B cell (primary cell): ENCODE measurements at places on chromosomes 6 and 20. TPM values are rescaled to one million over a fixed set of nuclear protein-coding genes. Genes with fewer than 3 reads are reported as not detected.
A peak's percentile ranks its signal among the peaks of the same experiment; 100 is the strongest.

The STK35 gene
- total RNA-seq: 23.9 and 26.2 TPM in 2 replicates

DNA sequence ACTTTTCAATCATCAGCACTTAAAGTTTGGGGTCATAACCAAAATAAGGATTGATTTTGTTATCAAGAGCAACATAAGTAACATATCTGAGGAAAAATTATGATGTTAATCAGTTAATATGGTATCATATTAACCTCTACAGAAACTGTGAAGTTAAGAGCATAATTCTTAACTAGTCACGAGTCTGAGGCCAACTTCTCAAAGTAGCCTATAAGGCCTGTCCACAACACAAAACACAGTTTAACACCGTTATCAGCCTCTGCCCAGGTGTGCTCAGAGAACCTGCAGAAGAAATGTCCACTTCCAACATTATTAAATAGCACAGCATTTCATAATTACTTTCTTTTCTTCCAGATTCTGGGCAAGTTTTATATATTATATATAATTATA, 1.1 kb downstream of the STX7 start:
- H3K27me3 ChIP-seq: no peaks in the 10 kb centered on the region
- H3K27ac ChIP-seq: peak overlapping the region; percentile 19
- DNase-seq: no peak
- peaks cover 29% of the 10 kb centered on the region for H3K36me3 ChIP-seq

The SPEF1 gene
- total RNA-seq: not detected in 2 replicates

DNA sequence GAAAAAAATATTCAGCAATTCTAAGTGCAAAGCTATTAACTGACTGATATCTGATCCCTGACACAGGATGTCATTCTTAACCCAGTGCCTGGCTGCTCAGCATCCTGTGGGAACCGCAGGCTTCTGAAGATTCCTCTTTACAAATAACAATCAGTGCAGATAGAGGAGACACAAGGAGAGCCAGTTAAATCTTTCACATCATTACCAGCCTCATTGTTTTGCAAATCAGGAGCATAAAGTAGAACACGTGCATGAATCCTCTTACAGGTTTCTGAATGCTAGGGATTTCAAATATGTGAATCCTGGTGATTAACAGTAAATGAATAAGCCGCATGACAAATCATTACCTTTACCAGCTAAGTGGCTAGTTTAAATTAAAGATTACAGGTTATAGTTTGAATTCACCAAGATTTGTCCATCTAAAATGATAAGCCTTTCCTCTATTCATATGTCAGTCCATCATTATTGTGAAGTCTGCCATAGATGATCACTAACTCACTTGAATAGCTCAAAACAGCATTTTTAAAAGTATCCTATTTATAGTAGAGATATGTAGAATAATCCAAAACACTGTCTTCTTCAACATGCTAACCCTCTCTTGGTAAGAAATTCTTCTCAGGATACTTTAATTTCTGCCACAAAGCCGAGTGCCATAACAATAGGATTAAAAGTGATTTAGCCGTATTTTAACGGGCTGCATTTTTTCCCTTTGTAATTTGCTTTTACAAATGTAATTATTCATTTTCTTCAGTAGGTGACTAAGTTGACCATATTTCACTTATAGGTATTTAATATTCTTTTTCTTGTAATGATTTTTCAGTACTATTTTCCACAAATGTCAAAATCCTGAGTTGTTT, 367.3 kb upstream of the EPHA7 start:
- H3K4me1 ChIP-seq: no peaks in the 10 kb centered on the region
- no peak overlapping the region for H3K4me3 ChIP-seq
- H3K27me3 ChIP-seq: no peaks in the 10 kb centered on the region
- H3K27ac ChIP-seq: no peak overlapping the region
- no peaks in the 10 kb centered on the region for H3K36me3 ChIP-seq

DNA sequence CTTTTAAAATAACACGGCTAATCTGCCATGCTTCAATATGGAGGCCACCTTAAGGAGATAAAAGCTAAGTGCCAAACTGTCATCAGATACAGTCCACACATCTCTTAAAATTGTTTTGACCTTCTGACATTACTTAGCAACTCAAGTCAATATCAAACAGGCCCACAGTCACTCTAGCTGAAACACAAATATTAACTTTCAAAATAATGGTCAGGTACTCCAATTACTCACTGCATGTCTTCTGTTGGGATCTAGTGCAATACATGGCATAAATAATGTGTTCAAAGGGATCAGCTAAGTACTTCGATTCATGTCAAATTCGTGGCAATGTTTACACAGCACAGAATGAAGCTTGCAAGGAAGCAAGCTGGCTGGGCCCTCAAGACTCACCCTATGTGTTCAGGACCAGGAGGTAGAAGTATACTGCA, 133.9 kb upstream of the BEND6 start:
- H3K36me3 ChIP-seq: no peaks in the 10 kb centered on the region
- no peaks in the 10 kb centered on the region for H3K4me1 ChIP-seq
- H3K4me3 ChIP-seq: no peak overlapping the region
- no peak overlapping the region for H3K27ac ChIP-seq
- no peaks in the 10 kb centered on the region for H3K27me3 ChIP-seq

The MCCD1 gene
- total RNA-seq: not detected in 2 replicates

DNA sequence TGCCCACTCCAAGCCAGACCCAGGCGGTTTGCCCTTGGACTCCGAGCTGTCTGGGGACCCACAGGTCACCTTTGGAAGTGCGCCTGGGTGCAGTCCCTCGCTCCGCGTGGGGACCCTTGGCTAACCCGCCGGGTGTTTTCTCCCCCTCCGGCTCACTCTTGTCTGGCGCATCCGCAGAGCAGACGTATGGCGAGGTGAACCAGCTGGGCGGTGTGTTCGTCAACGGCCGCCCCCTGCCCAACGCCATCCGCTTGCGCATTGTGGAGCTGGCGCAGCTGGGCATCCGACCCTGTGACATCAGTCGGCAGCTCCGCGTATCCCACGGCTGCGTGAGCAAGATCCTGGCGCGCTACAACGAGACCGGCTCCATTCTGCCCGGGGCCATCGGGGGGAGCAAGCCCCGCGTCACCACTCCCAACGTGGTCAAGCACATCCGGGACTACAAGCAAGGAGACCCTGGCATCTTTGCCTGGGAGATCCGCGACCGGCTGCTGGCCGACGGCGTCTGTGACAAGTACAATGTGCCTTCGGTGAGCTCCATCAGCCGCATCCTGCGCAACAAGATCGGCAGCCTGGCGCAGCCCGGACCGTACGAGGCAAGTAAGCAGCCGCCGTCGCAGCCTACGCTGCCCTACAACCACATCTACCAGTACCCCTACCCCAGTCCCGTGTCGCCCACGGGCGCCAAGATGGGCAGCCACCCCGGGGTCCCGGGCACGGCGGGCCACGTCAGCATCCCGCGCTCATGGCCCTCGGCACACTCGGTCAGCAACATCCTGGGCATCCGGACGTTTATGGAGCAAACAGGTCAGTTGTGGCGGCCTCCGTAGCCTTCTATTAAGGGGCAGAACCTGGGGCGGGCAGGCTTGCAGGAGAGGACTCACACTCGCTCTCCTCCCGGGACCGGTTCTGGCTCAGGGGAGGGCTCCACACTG, 1.1 kb downstream of the PAX1 start:
- H3K4me3 ChIP-seq: no peak overlapping the region
- H3K27ac ChIP-seq: no peak overlapping the region
- H3K36me3 ChIP-seq: no peaks in the 10 kb centered on the region
- no peak for DNase-seq

The GINS1 gene
- 2.0 and 3.6 TPM in 2 replicates for total RNA-seq

DNA sequence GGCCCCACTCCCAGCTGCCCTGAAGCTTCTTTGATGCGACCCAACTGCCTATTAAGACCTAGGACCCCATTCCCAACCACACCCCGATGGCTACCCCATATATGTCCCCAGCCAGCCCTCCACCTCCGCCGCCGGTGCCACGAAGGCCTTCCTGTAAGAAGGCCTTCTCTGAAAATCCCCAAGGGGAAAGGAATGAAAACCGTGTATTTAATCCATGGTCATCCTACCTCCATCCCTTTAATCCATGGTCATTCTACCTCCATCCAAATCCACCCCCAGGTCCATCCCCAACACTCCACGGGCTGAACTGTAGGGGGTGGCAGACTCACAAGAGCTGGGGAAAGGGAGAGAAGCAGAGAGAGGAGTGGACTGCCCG, 545 bp upstream of the VSX1 start:
- H3K27ac ChIP-seq: no peak overlapping the region
- no peak overlapping the region for H3K4me3 ChIP-seq
- no peaks in the 10 kb centered on the region for H3K27me3 ChIP-seq
- H3K36me3 ChIP-seq: no peaks in the 10 kb centered on the region
- H3K4me1 ChIP-seq: peaks cover 5% of the 10 kb centered on the region

The OPN5 gene
- total RNA-seq: not detected in 2 replicates

The TGM3 gene
- total RNA-seq: not detected in 2 replicates

DNA sequence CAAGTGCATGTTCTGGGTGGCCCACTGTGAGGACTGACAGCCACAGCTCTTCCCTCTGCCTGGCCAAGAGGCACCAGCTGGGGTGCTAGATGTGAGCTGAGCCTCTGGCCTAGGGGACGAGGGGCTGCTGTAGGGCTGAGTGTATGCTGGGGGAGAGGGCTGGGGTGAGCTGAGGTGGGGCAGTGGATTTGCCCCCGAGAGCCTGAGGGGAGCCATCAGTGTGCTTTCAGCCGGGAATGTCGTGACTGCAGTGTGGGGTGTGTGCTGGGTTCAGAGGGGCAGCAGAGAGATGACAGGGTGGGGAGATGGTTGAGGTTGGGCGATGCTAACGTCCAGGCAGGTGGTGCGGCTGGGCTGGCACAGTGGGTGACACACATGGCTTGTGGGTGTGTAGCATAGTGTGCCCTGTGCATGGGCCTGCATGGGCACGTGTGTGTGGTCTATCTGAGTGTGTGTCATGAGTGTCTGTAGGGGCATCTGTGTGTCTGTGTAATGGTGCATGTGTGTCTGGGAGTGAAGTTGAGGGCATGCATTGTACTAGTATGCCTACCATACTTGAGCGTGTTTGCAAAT, 46.0 kb upstream of the BLCAP start:
- DNase-seq: no peak
- no peak overlapping the region for H3K4me3 ChIP-seq
- no peak overlapping the region for H3K27ac ChIP-seq
- peaks cover 9% of the 10 kb centered on the region for H3K27me3 ChIP-seq

- H3K36me3 ChIP-seq: no peaks in the 10 kb centered on the region
- H3K4me1 ChIP-seq: no peaks in the 10 kb centered on the region
- H3K27ac ChIP-seq: no peak overlapping the region
- DNase-seq: no peak
- no peak overlapping the region for H3K4me3 ChIP-seq
Measured at GRCh38 chr6:114452785-114453401, 110.1 kb upstream of the HS3ST5 start.

- DNase-seq: no peak
- H3K36me3 ChIP-seq: peaks cover 77% of the 10 kb centered on the region
- H3K27ac ChIP-seq: no peak overlapping the region
- no peak overlapping the region for H3K4me3 ChIP-seq
- H3K4me1 ChIP-seq: no peaks in the 10 kb centered on the region
Measured at GRCh38 chr6:28910901-28911690, 12.7 kb downstream of the TRIM27 start.

The UBR2 gene
- total RNA-seq: 56.2 and 61.5 TPM in 2 replicates

DNA sequence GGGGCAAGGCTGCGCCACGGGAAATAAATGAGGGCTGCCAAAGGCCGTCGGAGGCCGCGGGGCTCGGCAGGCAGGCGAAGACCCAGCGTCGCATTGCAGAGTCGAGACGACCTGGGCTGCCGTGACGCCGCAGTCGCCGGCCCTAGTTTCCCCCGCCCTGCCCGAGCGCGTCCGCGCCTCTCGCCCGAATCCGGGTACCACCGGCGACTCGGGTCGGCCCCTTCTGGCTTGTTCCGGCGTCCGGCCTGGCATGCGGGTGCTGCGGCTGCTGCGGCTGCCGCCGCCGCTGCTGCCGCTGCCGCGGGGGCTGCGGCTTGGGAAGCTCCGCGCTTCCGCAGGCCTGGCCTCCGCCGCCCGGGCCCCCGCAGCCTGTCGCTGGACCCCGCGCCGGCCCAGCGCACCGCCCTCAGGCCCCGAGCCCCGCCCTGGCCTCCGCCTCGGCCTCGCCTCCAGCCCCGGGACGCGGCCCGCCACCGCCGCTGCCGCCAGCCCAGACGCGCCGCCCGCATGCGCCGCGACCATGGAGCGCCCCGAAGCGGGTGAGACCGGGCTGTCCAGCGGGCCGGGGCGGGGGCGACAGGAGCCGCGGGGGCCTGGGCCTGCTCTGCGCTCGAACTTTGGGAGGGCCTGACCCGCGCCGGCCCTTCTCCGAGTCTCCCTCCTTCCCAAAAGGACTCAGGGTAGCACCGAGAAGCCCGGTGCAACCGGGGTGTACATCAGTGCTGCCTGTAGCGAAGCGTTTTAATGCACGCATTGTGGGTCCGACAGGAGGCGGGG, at the start of gene AKAP7:
Gene AKAP7, plus strand, starts transcription at position 224 of the 777 bp plus-strand sequence. Its CDS starts 297 bp downstream, at position 521.
- H3K4me3 ChIP-seq: peak within 1 kb of the TSS; percentile 55
- H3K4me1 ChIP-seq: peaks cover 13% of the 10 kb centered on the region
- no peaks in the 10 kb centered on the region for H3K36me3 ChIP-seq
- peak; percentile 78 for DNase-seq
- no peaks in the 10 kb centered on the region for H3K27me3 ChIP-seq

DNA sequence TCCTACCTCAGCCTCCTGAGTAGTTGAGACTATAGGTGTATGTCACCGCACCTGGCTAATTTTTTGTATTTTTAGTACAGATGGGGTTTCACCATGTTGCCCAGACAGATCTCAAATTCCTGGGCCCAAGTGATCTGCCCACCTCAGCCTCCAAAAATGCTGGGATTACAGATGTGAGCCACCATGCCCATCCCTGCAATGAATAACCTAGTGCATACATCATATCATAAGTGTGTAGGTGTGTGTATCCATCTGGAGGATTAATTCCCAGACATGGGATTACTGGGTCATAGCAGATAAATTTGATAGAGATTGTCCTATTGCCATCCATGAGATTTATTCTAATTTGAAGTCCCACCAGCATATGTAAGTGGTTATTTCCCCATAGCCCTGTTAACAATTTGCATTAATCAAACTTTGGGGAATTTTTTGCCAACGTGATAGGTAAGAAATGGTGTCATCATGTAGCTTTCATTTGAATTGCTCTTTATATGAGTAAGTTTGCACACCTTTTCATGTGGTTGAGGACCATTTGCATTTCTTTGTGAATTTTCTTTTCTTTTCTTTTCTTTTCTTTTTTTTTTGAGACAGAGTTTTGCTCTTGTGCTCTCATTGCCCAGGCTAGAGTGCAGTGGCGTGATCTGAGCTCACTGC, 29.9 kb upstream of the BACH2 start:
- H3K27me3 ChIP-seq: no peaks in the 10 kb centered on the region
- peaks cover under 1% of the 10 kb centered on the region for H3K4me1 ChIP-seq
- H3K36me3 ChIP-seq: no peaks in the 10 kb centered on the region
- no peak for DNase-seq
- no peak overlapping the region for H3K4me3 ChIP-seq
- no peak overlapping the region for H3K27ac ChIP-seq

The BCLAF1 gene
- total RNA-seq: 256 and 268 TPM in 2 replicates

DNA sequence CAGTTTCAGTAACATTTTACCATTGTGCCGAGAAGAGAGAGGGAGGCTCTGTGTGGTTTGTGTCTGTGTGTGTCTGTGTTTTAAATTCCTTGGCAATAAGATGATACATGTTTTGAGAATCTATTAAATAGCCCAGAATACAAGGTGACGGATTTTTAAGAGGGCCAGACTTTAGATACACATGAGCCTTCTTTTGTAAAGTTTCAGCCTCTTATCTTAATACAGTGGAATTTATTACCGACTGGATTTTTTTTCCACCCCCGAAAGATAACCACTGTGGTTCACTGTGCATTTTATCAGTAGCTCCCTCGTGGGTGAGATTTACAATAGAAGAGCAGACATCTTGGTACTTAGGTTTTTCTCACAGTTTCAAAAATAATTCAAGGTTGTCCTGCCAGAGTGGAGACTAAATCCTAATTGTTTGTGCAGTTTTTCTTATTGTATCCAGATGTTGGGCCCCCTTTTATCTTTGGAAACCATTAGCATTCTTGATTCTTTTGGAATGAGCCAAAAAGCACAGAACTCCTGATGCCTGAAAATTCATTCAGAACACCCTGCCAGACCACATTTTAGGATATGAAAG, 49.9 kb downstream of the STK4 start:
- no peaks in the 10 kb centered on the region for H3K27me3 ChIP-seq
- DNase-seq: no peak
- no peaks in the 10 kb centered on the region for H3K4me1 ChIP-seq
